ENCODE measurements at places on chromosomes 4 and X.

DNA sequence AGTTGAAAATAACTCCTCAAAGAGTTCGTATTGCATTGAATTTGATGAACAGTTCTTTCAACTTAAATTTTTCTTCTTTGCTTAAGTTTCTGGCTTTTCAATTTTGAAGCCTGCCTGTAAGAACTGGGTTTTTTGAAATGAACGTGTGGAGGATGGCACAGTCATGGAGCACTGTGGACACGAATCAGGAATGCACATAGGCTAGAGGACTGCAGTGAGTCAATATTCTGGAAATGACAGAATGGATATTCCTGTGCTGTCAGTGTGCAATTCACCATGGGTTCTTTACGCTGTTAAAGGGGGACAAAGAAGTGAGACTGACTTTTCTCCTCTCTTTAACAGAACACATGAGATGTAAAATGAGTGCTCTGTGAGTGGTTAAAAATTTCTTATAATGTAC, 368.0 kb upstream of the AGA start:
- no peak for DNase-seq

DNA sequence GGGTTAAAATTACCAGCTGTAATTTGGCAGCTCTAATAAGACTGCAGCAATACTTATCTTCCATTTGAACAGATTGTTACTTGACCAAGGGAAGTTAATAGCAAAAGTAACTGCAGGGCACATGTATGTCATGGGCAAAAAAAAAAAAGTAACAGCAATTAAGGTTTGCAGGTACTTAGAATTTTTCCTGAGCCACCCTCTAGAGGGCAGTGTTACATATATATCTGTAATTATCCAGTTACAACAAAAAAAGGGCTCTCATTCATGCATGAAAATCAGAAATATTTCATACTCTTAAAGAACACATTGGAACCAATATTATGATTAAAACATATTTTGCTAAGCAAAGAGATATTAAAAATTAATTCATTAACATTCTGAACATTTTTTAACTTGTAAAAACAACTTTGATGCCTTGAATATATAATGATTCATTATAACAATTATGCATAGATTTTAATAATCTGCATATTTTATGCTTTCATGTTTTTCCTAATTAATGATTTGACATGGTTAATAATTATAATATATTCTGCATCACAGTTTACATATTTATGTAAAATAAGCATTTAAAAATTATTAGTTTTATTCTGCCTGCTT, 25.1 kb downstream of the XIAP start:
- DNase-seq, result no peak

GRCh38 chr4:74670583-74670982, 123.7 kb downstream of the BTC start:
- no peak for DNase-seq

- DNase-seq, result no peak
Measured at GRCh38 chrX:133215017-133215416, 3.1 kb downstream of the TFDP3 start.

- no peak for DNase-seq
Measured at GRCh38 chrX:150693725-150694574, 754 bp downstream of the MTMR1 start.

GRCh38 chrX:112968351-112969133, 127.9 kb upstream of the AMOT start:
- DNase-seq, result no peak

GRCh38 chr4:102246416-102246815, 98.9 kb downstream of the SLC39A8 start:
- no peak for DNase-seq

DNA sequence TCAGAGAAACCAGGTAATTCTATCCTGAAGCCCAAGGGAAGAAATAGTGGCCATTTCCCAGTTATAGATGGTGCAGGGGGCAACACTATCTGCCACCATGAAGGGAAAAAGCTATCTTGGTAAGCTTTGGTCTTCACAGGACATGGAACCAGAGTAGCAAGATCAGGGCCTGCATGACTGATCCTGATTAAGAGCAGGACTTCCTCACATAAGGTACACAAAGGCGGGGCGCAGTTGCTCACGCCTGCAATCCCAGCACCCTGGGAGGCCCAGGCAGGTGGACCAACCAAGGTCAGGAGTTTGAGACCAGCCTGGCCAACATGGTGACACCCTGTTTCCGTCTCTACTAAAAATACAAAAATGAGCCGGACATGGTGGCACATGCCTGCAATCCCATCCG, 148.4 kb upstream of the USP9X start:
- DNase-seq, result no peak

Measured in nucleus accumbens (tissue), 56 donors.